Activated CD4-positive, alpha-beta T cell treated with anti-CD3 and anti-CD28 coated beads, Interleukin-10, Interleukin-2, amounts not matched to agents 100 ng/mL and 50 ng/mL, durations not matched to agents 16 hours and 8 hours (primary cell): ENCODE measurements at places on chromosomes 5 and 9.

DNA sequence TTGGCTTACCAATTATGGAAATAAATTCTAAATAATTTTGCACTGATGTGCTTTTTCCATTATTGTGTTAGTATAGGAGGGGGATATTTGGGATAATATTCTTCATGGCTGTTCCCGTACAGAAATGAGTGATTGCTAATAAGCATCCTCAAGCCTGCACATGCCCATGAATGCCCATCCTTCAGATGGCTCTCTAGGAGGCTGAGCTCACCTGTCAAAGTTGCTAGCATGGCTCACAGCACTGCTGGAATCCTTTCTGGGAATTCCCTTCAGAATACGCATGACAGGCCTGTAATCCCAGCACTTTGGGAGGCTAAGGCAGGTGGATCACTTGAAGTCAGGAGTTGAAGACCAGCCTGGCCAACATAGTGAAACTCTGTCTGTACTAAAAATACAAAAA lies 124.1 kb downstream of the NXNL2 start:
- no peak for DNase-seq

GRCh38 chr5:61534481-61535267 lies 202.6 kb downstream of the ZSWIM6 start:
- peak; percentile 43 for DNase-seq

DNA sequence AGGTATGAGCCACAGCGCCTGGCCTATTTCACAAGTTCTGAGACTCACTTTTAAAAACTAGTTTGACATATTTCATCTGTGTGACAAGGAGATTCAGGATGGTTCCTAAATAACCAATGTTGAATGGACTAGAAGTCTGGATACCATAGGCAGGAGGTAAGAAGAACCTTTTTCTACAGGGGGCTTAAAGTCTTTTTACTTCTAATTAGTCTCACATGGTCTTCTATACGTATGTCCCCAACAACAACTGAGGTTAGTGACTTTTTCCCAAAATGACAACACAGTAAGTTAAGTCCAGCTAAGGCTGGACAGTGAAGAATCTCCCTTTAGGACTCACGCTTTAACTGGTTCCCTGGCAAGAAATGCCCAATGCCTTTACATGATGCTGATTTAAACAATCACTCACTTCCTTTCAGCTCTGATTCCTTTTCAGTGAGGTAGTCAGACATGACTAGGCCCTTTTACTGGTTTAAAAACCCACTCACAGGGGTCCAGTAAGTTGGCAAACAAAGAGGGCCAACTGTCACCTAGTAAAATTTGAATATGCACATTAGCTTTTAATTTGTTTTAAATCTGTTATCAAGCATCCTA lies 12.1 kb upstream of the HAUS6 start:
- no peak for DNase-seq

DNA sequence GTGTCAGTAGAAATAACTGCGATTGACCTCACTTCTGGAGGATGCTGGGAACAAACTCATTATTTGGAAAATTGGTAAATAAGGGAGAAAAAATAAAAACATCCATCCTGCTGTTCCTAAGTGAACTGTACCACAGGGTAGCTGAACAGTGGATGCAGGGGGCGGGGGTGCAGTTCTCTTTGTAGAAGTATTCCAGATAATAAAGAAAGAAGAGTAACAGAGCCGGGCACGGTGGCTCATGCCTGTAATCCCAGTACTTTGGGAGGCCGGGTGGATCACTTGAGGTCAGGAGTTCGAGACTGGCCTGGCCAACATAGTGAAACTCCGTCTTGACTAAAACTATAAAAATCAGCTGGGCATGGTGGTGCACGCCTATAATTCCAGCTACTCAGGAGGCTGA lies 132.1 kb downstream of the COL23A1 start:
- no peak for DNase-seq

- no peak for DNase-seq
Observed at GRCh38 chr5:118906947-118907346, 81.4 kb downstream of the DTWD2 start.

GRCh38 chr9:97515662-97516061 lies 14.2 kb downstream of the TMOD1 start:
- no peak for DNase-seq

DNA sequence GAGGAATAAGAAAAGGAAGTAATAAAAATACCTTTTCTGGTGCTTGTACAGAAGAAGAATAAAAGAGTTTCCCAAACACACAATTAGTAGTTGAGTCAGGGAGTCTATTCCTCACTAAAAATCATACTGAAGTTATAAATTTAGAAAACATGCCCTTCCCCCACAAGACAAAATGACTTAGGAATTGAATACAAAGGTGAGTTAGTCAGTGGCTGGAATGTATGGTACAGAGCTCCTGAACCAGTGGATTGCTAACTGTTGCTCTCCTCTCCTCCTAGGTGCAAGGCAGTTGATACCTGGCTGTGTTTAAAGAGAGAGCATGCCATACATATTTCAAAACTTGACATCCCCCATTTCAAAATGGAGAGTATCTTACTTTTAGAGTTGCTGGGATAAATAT lies 1.9 kb downstream of the GDA start:
- no peak for DNase-seq

DNA sequence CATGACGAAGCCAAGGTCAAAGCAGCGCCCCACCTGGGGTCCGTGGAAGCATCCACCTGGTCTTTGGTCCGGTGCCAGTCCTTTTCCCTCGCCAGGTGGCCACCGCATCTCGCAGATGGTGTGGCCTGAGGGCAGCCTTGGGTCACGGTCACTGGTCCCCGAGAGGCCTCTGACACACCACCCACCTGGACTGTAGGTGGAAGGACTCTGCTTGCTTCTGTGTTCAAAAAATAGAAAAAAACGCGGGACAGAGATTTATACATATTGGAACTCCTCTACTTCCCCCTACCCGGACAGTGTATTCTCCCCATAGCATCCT lies 466 bp upstream of the TTC39B start:
- DNase-seq, result no peak

DNA sequence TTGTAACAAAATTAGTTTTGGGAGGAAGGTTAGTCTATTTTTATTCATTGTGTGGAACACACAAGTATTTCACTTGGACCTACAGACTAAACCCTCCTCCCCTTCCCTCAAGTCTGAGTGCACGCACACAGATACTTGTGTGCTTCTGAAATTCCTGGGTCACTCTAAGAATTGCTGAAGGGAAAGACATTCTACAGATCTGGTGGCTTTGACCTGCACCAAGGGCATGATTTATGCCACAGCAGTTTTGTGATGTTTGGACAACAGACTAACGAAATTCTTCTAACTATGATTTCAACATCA lies 150.5 kb downstream of the ARL15 start:
- DNase-seq, result no peak

DNA sequence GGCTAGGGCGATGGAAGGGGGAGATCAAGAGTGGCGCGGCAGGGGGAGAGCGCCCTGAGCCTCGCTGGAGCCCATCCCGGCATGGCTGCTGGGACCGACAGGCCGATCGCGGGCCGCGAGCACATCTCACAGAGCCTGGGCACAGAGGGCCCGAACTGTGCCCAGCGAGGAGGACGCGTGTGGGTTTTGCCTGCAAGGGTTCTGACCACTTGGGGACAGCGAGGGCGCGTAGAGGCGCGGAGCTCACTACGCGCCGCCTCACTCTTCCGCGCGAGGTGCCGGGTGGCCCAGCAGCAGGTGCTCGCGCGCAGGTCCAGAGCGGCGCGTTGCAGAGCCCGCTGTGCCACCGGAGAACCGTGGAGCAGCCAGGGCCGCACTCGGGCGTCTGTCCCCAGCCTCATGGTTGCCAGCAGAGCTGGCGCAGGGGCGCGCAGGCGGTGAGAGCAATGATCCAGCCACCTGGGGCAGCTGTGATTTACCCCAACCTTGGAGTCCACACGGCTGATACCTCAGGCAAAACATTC lies 16.3 kb upstream of the PITX1 start:
- DNase-seq, result no peak

- DNase-seq, result peak; percentile 28
Observed at GRCh38 chr9:105503881-105504280, 54.0 kb upstream of the FKTN start.

DNA sequence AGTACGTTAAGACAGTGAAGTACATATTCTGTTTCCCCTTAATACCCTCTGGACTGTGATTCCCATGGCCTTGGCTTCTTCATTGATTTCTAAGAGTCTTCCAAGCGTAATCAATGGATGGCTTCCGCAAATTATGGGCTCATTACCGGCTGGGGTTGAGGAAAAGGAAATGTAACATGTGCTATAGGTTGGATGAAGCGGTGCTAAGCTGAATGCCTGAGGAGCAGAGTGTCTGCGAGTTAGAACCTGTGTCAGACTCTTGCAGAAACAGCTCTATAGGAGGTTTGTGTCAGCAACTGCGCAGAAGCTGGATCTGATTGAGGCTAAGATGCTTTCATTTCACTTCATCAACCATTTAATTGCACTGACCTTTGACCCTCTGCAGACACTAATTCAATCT lies 114.3 kb upstream of the CDH18 start:
- DNase-seq, result no peak

GRCh38 chr5:40258222-40258621 lies 421.5 kb upstream of the PTGER4 start:
- peak; percentile 80 for DNase-seq

DNA sequence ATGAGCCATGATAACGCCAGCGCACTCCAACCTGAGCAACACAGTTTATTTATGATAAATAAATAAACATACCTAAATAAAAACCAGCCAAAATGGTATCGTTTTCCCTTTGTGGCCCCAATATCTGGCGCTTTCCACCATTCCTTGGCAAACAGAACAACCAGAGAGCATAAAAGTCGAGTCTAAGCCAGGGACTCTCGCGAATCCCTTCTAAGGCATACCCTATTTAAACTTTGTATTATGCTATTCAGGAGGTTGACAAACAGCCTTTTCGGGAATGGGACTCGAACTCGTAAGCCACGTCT lies 386 bp upstream of the MATR3 start:
- no peak for DNase-seq

DNA sequence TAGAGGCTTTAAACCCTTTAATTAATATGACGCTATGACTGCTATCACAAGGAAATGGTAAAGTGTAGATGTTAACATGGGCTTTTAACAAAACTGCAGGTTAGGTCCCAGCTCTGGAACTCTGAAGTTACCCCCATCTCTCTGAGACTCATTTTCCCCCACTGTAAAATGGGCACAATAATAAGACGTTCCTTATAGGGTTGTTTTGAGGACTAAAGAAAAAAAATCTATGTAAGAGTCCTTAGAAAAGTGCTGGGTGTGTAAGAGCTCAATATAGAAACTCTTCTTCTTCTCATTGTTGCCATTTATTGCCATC lies 45.8 kb upstream of the STK32A start:
- DNase-seq, result no peak

DNA sequence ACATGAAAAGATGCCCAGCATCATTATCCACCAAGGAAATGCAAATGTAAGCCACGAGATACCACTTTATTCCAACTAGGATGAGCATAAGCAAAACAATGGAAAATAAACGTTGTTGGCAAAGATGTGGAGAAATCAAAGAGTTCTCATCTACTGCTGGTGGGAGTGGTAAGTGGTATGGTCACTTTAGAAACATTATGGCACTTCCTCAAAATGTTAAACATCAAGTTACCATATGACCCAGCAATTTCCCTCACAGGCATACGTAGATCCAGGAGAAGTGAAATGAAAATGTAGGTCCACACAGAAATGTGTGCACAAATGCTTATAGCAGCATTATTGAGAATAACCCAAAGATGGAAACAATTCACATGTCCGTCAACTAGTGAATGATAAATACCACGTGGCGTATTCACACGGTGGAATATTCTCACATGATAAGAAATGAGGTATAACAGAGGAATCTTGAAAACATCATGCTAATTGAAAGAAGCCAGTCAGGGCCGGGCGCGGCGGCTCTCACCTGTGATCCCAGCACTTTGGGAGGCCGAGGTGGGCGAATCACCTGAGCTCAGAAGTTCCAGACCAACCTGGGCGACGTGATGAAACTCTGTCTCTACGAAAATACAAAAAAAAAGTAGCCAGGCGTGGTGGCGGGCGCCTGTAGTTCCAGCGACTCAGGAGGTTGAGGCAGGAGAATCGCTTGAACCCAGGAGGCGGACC lies 16.4 kb upstream of the FLT4 start:
- no peak for DNase-seq

- DNase-seq, result no peak
Observed at GRCh38 chr9:106797299-106797698, 65.7 kb upstream of the ZNF462 start.
